H9 (cell line): ENCODE measurements at places on chromosomes 11 and 22. TPM values are rescaled to one million over a fixed set of nuclear protein-coding genes. Genes with fewer than 3 reads are reported as not detected.

TBX10 gene
- total RNA-seq = not detected in 2 replicates

CASP4 gene
- not detected in 2 replicates for total RNA-seq

DNA sequence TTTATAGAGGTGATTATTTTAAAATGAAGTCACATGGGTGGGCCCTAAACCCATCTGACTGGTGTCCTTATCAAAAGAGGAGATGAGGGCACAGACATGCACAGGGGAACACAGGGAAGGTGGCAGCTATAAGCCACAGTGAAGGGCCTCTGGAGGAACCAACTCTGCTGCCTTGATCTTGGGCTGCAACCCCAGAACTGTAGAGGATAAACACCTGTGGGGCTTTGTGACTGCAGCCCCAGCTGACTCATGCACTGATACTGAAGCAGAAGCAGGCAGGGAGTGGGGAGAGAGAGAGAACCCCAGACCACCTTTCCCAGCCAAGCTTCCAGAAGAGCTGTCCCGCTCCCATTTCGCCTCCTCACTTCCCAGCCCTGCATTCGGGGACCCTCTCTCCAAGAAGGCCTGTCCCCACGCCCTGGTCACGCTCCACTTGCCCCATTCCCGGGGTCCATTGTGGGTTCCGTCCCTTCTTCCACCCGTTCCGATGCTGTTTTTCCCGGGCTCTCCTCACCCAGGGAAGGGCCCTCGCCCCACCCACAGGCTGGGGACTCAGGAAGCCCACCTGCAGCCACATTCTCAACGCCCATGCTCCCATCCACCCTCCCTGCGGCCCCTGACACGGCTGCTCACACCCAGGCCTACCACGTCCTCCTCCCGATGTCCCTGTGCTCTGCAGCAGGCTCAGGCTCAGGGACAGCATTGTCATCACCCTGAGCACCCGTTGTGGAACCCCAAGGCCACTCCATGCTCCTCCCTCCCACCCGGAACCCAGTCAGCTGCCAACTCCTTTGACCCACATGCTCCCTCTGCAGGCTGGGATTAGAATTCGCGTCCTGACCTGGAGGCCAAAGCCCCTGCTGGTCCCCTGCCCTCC lies 90.8 kb upstream of the SHANK2 start:
- peak; percentile 86 for DNase-seq
- H3K27me3 ChIP-seq = no peaks in the 10 kb centered on the region; the same call in 1 of the 2 replicates
- no peaks in the 10 kb centered on the region for H3K4me1 ChIP-seq
- H3K27ac ChIP-seq = no peak overlapping the region

GRCh38 chr11:27904358-27905055 lies 203.4 kb downstream of the KIF18A start:
- no peak overlapping the region for H3K4me3 ChIP-seq
- H3K36me3 ChIP-seq = no peaks in the 10 kb centered on the region
- DNase-seq = no peak
- no peaks in the 10 kb centered on the region for H3K4me1 ChIP-seq
- no peaks in the 10 kb centered on the region for H3K27me3 ChIP-seq

DNA sequence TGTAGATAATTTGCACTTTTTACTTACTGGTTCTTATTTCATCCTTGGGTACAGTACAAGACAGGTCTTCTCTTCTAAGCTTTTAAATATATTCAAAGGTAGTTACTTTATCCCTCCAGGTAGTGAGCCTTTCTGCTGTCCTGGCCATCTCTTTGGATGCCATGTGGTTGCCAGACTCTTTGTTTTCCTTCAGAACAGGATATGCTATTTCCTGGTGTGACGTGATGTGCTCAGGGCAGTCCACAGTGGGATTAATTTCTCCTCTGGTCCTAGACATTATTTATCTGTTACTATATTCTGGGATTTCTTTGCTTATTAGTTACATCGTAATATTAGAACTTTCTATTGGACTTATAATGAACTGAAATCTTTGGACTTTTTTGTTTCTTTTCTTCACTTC lies 63.7 kb downstream of the PPP6R3 start:
- H3K4me3 ChIP-seq = no peak overlapping the region
- no peaks in the 10 kb centered on the region for H3K27me3 ChIP-seq
- peaks cover 26% of the 10 kb centered on the region; the same call in 2 of the 3 replicates for H3K36me3 ChIP-seq
- DNase-seq = no peak
- 0 out of 2 replicates have a peak, but pooled peaks cover 9% of the 10 kb centered on the region for H3K4me1 ChIP-seq
- no peak overlapping the region for H3K27ac ChIP-seq

DNA sequence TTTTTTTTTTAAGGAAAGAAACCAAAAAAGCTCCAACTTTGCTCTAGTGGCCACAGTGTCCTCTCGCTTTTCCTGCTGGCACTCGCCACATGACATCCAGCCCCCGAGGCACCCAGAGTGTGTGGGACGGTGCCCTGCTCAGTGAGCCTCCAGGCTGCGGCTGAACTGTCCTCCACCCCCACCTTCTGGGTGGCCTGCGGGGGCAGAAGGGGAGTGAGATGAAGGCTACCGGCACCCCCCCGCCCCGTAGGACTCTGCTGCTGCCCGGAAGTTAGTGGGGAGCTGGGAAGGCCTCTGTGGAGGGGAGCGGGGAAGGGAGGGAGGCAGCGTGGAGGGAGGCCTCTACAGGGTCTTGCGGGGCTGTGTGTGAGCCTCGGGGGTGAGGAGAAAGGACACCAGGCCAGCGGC lies 264.4 kb downstream of the CTTN start:
- H3K36me3 ChIP-seq = peaks cover 9% of the 10 kb centered on the region; the same call in 1 of the 2 replicates
- H3K27ac ChIP-seq = no peak overlapping the region
- peak; percentile 43 for DNase-seq
- H3K4me1 ChIP-seq = peaks cover 9% of the 10 kb centered on the region; the same call in 1 of the 2 replicates
- peak overlapping the region; percentile 42 for H3K4me3 ChIP-seq

- H3K36me3 ChIP-seq = no peaks in the 10 kb centered on the region
- no peak for DNase-seq
- H3K4me1 ChIP-seq = no peaks in the 10 kb centered on the region; the same call in 1 of the 2 replicates
- H3K27ac ChIP-seq = no peak overlapping the region
These were observed 454.9 kb upstream of the CADM1 start for GRCh38 chr11:115959081-115959486.
